ENCODE measurements at places on chromosomes 16 and 17.

GRCh38 chr17:77142689-77143088, 1.9 kb downstream of the SEC14L1 start:
- no peak for DNase-seq

- DNase-seq, result no peak
These were observed 4.3 kb downstream of the SCNN1B start for GRCh38 chr16:23306199-23307100.

GRCh38 chr16:10521681-10522274, 58.6 kb downstream of the EMP2 start:
- DNase-seq, result peak; percentile 40

DNA sequence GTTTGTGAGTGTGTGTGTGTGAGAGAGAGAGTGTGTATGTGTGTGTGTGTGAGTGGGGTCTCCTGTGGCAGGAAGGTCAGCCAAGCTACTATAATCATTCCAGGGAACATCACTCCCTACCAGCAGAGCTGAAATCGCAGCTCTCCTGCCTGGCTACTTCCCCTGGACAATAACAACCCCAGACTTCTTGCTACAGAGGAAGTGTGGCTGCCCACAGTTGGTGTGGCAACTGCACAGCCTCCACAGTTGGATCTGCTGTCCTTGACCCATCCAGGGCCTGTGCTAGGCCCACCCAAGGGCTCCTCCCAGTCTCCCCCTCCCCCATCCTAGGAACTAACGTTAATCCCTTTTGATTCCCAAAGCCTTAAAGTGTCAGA, 1.5 kb downstream of the SLC13A5 start:
- no peak for DNase-seq

GRCh38 chr17:37791447-37792399, 46.9 kb upstream of the HNF1B start:
- DNase-seq, result peak; percentile 42

DNA sequence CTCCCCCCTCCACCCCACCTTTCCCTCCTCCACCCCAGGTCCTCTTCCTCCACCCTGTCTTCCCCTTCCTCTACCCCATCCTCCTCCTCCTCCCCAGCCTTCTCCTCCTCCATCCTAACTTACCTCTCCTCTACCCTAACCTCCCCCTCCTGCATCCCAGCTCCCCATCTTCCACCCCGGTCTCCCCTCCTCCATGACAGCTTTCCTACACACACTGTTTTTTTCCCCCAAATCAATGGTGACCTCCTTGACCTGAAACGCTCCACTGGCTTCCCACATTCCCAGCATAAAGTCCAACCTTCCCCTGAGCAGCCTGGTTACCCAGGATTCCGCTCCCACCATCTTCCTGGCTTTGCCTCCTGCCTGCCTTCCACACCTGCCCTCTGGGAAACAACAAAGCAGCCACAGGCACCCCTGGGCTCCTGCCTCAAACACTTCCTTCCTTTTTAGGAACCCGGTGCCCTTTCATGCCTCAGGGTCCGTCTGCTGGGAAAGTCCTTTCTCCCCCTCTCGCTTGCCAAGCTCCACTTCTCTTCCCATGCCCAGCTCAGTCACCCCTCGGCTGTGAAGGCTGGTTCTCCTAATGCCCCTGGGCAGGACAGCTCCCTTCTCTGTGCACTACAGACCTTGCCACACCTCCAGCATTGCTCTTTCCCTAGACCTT, 2.1 kb downstream of the RGS9 start:
- DNase-seq, result peak; percentile 37

GRCh38 chr16:50617646-50618184, 63.4 kb downstream of the SNX20 start:
- no peak for DNase-seq

- no peak for DNase-seq
These were observed 13.2 kb downstream of the XYLT1 start for GRCh38 chr16:17457513-17457912.

GRCh38 chr17:49603720-49604119, 28.0 kb downstream of the NXPH3 start:
- DNase-seq, result no peak

DNA sequence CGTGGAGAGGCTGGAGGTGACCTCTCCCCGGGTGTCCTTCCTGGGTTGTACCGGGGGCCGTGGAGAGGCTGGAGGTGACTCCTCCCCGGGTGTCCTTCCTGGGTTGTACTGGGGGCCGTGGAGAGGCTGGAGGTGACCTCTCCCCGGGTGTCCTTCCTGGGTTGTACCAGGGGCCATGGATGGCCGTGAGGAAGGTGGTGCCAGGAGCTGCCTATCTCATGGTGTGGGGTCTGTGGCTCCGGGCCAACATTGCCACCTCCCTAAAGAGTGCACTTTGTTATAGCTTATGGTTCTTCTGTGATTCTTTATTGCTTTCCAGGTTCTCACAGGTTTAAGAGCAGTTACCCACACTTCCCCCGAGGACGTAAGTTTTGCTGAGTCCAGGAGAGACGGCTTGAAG, 86.3 kb upstream of the ZNF750 start:
- DNase-seq, result no peak

DNA sequence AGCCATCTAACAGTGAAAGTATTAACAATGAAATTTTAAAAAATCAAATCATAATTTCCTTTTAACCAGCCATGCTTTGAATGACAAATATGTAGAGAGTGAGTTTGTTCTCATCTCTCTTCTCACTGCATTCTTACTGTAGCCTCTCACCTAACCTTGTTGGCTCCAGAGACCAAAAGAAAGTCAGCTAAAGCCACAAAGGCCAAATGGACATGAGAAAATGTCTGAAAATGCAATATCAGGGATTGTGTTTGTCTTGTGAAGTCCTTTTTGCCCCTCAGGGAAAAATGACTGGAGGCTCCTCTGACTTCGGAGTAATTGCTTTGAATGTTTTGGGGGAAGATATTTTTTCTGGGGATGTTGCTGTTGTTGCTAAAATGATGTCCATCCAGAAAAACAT, 166.3 kb downstream of the SLC39A11 start:
- no peak for DNase-seq

DNA sequence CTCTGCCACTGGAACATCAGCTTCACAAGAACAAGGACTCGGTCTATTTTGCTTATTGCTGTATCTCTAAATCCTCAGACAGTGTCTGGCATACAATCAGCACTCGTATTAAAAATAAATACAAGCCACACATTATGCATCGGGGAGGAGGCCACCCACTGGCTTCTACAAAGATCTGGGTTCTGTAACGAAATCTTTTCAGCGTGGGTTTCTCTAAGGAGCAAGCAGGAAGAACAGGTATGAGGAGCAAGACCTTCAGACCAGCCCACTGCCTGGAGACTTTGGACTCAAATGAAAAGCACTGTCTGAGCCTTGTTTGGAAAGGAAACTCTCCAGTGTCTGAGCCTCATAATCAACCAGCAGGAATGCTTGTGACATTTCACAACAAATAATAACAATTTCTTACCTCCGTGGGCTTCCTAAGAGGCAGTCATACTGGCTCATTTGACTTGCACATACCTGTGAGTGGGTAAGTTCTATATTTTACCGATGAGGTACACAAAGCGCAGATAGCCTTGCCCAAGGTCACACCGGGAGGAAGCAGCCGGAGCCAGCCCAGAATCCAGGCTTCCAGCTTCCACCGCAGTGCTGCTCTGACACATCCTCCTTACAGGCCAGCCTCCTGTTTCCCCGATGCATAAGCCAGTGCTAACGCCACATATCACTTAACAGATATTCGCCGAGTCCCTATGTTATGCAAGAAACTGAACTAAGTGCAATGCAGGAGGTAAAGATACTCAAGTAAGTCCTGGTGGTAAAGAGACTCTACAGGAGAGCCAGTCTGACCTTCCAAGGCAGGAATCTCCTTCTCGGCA, 118.6 kb upstream of the TNRC6C start:
- DNase-seq, result no peak

- DNase-seq, result no peak
These were observed 40.6 kb upstream of the XYLT1 start for GRCh38 chr16:17511340-17511739.

DNA sequence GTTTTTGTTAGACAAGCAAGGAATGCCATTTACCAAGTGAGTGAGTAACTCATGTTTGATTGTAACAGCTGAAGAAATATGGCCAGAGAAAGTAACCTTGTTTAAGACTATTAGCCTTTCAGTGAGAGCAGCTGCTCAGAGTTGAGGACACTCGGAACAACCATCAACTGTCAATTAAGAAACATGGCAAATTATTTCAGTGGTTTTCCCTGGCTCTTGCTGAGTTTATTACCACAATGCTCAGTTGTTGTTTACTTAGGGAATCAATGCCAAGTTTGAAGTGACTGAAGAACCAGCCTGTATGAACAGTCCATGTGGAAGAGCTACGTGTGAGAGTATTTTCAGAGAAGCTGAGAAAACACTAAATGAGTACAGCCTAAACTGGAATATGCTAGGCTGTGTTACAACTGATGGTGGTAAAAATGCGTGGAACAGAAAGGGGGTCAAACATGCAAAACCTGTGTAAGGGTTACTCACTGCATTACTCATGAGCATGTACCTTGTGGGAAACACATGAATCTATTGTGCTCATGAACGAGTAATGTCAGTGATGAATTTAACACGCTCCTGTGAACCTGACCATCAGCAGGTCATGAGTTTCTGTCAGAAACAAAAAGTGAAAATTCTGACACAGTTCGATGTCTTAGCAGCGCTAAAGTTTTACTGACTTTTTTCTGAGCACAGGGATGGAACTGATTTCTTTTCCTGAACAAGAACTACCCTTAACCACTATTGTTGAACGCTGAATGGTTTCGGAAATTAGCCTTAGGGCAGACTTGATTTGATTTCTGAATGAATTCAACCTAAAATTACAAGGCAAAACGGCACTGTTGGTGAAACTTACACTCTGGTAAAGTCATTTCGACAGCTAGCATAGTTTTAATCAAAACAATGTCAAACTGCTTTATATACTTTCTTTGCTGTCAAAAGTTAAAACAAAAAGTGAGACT, 33.5 kb downstream of the GNA13 start:
- no peak for DNase-seq

DNA sequence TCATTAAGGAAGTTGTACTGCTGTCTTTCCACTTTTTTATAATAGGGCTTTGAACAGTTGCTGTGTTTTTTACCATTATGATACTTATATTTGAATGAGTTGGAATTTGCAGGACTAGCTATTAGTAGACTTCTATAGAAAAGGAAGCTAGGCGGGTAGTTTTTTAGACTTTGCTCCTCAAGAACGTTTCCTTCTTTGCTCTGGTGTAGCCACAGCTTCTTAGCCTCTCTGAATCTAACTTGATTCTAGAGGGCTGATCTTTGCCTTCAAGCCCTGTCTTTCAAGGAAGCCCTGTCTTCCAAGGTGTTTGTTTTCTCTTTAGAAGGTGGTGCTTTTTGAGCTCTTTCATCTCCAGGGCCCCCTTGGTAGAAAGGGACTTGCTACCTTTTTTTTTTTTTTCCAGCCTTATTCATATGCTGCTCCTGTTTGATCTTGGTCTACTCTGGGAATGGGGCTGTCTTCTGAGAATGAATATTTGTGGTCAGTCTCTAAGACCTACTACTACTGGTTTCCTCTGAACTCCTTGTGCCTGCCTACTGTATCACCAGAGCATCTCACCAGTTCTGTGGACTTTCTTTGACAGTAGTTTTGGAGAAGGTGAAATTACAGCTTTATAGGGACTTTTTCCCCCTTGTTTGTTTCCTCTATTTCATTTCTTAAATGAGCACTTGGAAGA, 52.3 kb upstream of the RASL10B start:
- no peak for DNase-seq

GRCh38 chr17:21296097-21297025, 11.8 kb downstream of the MAP2K3 start:
- no peak for DNase-seq

- DNase-seq, result no peak
These were observed 5.9 kb downstream of the STRADA start for GRCh38 chr17:63735691-63736090.

- no peak for DNase-seq
These were observed 536.3 kb upstream of the EEF2KMT start for GRCh38 chr16:5633845-5634440.

DNA sequence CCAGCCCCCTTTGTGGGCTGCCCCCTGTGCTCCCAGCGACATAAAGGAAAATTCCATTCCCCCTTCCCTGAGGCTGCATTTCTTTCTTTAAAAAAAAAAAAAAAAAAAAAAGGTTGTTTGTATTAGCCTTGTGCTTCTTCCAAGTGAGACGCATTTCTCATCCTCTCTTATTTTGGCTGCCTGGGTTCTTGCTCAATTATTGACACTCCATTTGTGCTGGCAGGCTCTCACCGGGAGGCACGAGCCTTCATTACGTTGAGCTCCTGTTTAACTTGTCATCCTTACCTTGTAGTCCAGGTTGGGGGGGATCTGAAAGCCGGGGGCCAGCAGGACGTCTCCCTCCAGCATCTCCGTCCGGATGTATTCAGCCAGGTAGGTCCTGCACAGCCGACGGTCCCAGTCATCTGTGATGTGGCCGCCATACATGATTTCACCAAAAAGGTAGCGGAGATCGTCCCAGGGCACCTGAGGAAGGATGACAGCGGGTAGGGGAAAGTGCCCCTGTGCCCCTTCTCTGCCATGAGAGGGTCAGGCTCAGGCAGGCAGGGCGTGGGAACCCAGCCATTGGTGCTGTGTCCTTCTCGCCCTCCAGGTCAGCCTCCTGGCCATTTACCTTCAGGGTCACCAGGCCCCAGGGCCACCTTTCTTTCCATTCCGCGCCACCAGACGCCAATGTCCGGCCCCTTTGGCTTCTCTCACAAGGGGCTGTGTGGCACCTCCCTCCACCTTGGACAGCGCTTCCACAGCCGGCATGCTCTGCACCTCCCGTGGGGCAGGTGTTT, 50.6 kb downstream of the PGS1 start:
- no peak for DNase-seq

DNA sequence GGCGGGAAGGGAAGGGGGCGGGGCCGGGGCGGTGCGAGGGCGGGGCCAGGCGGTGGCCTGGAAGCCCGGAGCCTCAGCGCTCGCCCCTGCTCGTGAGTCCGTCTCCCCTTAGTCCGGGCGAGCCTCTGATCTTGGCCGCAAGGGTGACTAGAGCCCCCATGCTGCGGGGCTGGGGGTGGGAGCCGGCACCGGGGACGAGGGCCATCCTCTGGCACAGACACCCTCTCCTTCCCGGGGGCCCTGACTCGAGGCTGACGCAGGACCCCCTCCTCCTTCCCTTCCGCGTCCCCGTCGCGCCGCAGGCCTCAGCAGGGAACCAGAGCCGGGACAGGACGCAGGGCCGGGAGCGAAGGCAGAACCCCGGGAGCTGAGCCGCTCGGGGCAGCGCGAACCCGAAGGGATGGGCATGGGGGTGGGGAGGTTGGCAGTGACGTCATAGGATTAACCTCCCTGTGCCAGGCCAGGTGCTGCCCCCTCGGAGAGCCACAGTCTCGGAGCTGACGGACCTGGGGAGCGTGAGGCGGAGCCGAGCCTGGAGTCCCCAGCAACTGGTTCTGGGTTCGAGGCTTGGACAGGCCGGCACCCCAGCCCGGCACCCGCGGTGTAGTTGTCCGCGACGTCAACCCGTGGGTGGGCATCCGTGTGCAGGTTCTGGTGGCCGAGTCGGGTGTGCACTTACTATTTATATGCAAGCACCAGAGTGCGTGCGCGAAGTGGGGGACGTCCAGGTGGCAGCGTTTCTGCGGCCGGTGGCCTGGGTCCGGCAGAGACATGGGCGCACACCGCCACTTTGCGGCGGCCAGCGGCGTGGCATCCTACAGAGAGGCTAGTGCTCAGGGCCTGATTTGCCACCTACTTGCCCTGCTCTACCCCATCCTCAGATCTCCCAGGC, 503 bp upstream of the PLCD3 start:
- DNase-seq, result peak; percentile 74

- DNase-seq, result no peak
These were observed 22.8 kb upstream of the ACSM2B start for GRCh38 chr16:20598832-20599469.

- DNase-seq, result no peak
These were observed at the start of gene PDIA2 for GRCh38 chr16:283033-283805. Gene PDIA2 (plus strand): TSS chr16:283164. CDS start chr16:283170, 6 bp downstream.
